ENCODE measurements at places on chromosomes 16 and 17.

DNA sequence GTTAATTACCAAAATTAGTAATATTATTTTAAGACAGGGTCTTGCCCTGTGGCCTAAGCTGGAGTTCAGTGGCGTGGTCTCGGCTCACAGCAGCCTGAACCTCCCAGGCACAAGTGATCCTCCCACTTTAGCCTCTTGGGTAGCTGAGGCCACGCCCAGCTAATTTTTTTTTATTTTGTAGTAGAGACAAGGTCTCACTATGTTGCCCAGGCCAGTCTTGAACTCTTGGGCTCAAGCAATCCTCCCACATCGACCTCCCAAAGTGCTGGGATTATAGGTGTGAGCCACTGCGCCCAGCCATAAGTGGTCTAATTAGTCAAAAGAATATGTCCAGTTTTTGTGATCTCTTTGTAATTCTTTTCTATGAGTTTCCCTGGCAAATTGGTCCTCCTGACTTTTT lies 12.0 kb upstream of the CFDP1 start:
- no peak for DNase-seq

- no peak for DNase-seq
Measured at GRCh38 chr17:51951741-51952140, 206.8 kb downstream of the CA10 start.

GRCh38 chr16:68472581-68472980 lies 24.3 kb upstream of the SMPD3 start:
- no peak for DNase-seq

DNA sequence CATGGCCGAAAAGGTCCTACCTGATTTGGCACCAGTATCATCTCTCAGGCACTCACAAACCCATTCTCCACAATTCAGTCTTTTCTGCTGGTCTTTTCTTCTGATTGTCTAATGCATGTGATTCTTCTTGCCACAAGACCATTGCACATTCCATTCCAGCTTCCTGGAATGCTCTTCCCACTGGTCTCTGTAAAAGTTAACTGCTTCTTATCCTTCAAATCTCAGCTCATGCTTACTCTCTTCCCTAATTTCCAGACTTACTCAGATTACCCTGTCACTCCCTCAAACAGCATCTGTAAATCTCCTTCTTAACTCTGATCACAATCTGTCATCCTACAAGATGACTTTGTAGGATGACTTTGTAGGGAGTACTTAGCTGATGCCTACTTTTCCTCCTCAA lies 320.2 kb downstream of the MAP2K6 start:
- no peak for DNase-seq

DNA sequence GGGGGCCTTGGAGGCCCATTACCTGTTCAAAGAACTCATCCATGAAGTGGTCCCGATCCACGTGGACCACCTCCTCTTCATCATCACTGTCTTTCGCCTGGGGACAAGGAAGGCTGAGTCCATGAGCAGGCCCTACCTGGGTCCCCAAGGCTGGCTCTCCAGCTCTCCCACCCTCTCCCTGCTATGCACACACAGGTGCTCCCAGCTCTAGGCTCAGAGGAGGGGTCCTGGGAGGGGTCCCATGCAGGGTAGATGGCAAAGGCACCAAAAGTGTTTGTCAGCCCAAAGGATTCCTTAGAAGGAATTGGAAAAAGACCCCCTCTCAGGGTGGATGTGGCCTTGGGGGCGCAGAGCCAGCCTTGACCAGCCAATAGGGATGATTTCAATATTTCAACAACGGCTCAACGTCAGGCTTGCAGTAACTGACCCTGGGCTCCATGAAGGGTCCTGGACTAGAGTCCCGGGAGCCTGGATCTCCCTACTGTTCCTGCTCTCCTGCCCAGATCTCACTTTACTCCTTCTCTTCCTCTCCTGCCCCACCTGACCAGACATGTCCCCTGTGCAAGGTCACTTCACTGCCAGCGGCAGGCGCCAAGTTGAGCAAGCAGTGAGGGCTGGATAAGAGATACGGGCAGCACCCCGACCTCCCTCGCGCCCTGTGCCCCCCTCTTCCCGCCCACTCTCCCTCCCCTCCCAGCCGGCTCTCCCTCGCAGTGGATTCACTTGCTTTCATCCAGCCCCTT lies 8.8 kb downstream of the STX1B start:
- DNase-seq: no peak

GRCh38 chr16:17812771-17813170 lies 342.0 kb upstream of the XYLT1 start:
- DNase-seq: no peak

- DNase-seq: no peak
Measured at GRCh38 chr17:6554871-6555330, 1.5 kb downstream of the PITPNM3 start.

- DNase-seq: no peak
Measured at GRCh38 chr16:47064775-47065174, 79.0 kb downstream of the NETO2 start.

DNA sequence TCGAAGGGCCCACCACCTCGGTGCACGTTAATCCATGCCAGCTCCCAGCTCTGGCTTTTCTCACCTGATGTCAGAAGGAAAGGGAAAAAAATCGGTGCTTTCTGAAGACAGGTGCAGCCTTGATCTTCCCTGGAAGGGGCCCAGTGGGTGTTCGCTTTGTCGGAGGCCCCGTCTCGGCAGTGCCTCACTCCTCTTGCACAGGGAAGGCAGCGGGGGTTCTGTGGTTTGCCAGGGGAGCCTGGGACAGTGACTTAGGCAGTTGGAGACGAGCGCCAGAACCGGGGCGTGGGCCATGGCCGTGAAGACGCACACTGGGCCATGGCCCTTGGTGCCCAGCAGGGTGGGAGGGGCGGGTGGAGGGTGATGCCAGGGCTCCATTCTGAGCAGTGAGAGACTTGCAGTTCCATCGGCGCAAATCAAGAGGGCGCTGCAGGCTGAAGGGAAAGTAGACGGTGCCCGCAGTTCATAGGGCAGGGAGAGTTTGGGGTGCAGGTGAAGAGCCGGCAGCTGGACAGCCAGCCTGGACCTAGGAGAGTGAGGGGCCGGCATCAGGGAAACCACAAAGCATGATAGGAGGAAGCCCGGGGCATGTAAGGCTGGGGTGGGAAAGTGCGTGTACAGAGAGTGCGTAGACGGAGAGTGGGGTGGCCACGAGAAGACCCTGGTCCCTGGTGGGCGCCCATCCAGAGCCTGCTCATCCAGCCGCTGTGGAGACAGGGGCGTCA lies 101.3 kb upstream of the CHMP6 start:
- DNase-seq: no peak

GRCh38 chr17:44844390-44844830 lies 3.3 kb upstream of the HIGD1B start:
- no peak for DNase-seq

DNA sequence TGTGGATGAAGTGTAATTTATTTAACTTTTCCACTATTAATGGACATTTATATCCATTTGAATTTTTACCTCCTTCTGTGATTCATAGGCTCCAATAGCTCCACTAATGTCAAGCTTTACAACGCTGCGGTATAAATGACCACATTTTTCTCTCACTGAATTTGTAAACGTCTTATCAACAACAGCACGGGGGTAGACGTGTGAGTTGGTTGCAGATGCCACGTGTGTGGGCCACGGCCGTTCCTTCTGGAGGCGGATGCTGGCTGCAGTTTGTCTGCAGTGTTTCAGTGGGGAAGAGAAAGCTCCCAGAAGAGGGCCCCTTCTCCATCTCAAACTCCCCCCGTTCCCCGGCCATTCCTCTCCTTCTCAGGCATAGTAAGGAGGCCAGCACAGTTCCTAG lies 68.2 kb upstream of the XYLT1 start:
- no peak for DNase-seq

- DNase-seq: peak; percentile 23
Measured at GRCh38 chr16:3274490-3274889, 8.8 kb upstream of the ZNF263 start.

DNA sequence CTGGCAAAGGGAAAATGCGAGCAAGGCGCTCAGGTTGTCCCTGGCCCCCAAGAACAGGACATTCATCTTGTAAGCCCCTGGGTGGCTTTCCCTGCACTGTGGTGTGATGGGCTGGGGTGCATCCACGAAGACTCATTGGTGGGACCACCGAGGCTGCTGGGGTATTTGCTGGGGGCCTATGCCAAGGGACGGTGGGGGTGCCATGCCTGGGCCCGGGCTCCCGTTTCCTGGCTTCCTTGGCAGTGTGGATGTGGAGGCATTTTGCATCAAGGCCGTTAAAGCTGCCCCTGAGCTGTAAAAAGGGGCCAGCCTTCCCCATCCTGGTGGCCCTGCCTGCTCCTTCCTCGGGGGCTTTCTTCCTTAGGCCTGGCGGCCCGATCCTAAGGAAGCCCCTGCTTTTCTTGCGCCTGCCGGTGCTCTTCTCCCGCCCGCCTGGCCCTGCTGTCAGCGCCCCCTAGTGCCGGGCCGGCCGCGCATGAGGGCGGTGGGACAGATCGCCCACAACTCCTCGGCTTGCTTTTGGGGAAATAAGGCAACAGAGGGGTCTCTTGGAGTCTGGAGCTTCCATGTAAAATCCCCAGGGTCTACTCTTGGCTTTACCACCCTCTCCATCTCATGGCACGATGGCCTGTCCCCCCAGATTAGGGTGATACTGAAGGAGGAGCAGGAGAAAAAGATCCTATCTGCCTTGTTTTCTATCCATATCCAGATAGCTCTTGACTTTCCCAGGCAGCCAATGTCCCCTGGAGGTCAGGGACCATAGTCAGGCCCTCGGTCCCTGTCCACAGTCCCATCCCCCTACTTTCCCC lies 9.8 kb upstream of the TBX2 start:
- DNase-seq: peak; percentile 54

DNA sequence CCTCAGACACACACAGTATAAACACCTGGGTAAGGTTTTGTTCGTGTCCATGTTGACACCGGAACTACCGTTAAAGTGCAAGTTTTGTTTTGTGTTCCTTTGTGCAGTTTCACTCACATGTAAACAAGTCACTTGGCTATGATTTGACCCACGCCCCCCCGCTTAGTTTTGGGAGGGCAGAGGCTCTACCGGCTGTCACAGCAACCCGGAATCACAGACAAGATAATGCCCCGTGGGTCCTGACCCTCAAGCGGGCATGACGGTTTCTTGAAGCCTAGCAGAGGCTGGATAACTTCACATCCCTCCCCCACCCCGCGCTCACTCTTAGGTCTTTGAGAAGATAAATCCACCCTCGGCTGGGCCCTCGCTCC lies 1.7 kb downstream of the RASD1 start:
- DNase-seq: no peak
